ENCODE measurements at places on chromosomes 7 and 10.

GRCh38 chr10:91381257-91381891, 28.8 kb upstream of the HECTD2 start:
- no peak for DNase-seq

GRCh38 chr7:158820656-158821055, 8.7 kb downstream of the ESYT2 start:
- DNase-seq = no peak

- no peak for DNase-seq
These were observed 44.9 kb downstream of the VIPR2 start for GRCh38 chr7:159099711-159100231.

DNA sequence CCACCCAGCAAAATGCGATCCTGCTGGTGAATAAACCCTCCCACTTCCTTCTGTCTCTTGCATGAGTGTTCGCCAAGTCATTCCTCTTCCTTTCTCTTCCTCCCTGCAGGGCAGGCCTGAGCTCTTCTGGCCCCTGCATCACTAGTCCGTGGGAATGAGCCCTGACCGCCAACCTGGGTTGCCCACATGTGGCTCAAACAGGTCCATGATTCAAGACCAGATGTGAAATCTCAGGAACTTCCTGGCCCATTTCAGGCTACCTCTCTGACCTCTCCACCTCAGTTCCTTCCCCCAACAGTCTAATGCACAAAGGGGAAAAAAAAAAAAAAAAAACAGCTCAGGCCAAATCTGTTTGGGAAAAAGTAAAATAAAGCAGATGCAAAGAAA, 5.4 kb upstream of the YWHAG start:
- DNase-seq = no peak

GRCh38 chr7:70435634-70436033, 696.3 kb upstream of the GALNT17 start:
- DNase-seq = no peak

Data from stimulated activated CD4-positive, alpha-beta T cell treated with anti-CD3 and anti-CD28 coated beads, Interleukin-15, amount 100 ng/mL, for 1 hour (primary cell).